Osteocyte (in vitro differentiated cells): ENCODE measurements at places on chromosomes 16 and 17.

DNA sequence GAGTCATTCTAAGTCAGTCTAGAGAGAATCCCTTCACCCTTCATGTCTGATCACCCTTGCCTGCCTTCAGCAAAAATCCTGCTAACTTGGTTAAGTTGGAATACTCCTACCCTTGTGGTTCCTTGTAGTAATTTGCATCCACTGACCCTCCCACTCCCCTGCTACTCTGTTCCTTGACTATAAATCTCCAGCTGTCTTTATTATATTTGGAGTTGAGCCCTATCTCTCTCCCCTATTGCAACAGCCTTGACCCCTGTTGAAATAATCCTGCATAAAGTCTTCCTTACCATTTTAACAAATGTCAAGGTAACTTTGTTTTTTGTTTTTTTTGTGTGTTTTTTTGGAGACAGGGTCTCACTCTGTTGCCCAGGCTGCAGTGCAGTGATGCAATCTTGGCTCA is 590.1 kb downstream of the WWOX start:
- DNase-seq, result no peak

DNA sequence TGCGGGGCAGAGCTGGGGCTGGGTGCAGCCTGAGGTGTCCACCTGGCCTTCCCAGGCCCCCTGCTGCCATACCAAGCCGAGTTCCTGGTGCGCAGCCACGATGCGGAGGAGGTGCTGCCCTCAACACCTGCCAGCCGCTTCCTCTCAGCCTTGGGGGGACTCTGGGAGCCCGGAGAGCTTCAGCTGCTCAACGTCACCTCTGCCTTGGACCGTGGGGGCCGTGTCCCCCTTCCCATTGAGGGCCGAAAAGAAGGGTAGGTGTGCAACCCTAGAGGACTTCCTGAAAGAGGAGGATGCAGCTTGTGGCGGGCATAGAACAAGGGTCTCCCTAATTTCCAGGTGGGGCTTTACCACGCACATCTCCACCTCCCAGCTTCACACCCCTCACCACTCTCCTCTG is 2.5 kb downstream of the SGCA start:
- DNase-seq, result no peak

- DNase-seq, result no peak
Observed at GRCh38 chr16:68041783-68042182, 18.7 kb downstream of the DUS2 start.

- DNase-seq, result no peak
Observed at GRCh38 chr16:48277158-48277557, 29.8 kb upstream of the ABCC11 start.

DNA sequence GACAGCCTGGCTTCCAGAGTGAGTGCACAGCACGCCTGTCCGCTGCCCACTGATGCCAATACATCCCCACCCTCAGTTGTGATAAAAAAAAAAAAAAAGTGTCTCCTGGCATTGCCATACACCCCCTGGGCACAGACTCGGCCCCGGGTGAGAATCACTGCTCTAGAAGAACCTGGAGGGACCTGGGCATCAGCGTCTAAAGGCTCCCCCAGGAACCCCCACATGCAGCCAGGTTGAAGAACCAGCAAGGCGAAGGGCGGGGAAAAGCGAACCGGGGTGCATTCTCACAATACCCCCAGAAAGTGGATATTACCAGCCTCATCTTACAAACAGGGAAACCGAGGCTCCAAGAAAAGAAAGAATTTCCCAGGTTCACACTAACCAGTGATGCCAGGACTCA is 27.7 kb downstream of the TBC1D16 start:
- DNase-seq, result no peak
